ENCODE measurements at places on chromosomes 2 and 18.

GRCh38 chr2:234333168-234334130 lies 163.4 kb downstream of the ARL4C start:
- no peak for DNase-seq

DNA sequence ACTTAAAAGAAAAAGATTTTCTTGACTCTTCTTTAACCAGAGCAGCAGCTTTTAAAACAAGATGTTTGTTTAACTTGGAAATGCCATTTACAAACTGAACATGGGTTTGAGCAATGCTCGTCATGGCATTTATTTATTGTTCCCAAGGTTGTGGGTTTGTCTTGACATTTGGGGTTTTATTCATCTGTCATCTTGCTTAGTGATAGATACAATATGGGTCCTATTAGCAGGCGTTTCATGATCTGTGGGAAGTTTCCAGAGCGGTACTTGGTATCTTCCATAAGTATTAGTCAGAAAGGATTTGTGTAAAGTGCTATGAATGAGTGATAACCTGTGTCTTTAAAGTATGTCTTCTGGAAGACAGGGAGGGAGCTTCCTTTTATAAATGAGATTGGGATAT lies 29.9 kb upstream of the MGAT5 start:
- DNase-seq = no peak

GRCh38 chr2:52686935-52687334 lies 1080.7 kb upstream of the CHAC2 start:
- DNase-seq = peak; percentile 1

DNA sequence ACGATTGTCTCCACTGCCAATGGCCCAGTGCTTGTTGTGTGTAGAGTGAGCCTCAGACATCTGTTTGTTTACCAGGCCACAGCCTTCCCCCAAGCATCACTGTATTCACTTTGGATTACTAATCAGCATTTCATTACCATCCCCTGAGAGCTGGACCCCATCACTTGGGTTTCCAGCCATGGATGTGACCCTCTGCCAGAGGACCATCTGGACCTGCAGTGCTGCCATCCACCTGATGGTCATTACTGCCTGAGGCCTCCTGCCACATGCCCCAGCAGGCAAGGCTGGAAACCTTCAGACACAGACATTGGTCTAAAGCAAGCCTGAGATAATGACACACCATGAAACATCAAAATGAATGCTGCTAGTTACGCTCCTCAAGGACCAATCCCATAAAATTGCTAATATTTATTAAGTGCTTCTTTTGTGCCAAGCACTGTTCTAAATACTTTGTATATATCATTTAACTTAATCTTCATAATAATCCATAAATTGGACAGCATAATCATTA lies 2096.3 kb upstream of the CELF4 start:
- no peak for DNase-seq

DNA sequence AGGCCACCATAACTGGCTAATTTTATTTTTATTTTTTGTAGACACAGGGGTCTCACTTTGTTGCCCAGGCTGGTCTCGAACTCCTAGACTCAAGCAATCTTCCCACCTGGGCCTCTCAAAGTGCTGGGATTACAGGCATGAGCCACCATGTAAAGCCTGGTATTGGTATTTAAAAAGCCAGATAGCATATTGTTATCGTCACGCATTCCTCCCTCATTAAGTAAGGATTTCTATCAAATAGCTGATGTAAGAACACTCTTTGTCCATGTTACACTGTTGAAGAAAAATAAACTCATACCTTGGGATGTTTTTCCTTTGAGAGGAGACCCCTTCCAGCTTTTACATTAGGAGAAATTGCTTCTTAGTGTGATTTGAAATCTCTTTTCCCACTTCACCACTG lies 39.2 kb upstream of the DARS1 start:
- no peak for DNase-seq

- no peak for DNase-seq
These were observed 175.5 kb downstream of the AKAIN1 start for GRCh38 chr18:5021558-5021957.
